Stimulated activated naive CD8-positive, alpha-beta T cell treated with anti-CD3 and anti-CD28 coated beads, Interleukin-15, amount 100 ng/mL, for 72 hours (primary cell): ENCODE measurements at places on chromosomes 3 and 15.

DNA sequence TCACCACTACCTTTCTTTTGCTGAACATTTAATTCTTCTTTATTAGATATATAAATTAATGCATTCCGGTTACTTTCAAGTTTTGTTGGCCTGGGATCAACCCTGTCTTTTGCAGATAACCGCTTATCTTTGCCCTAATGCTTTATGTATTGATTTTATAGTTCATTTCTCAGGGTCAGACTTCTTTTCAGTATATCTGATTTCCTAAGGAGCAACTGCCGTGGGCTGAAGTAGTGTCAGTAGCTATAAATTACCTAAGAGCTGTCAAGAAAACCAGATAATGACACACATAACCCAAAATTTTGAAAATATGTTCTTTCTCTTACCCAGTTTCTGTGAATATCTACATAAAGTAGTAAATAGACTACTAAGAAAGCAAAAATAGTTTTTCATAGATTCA, 38.0 kb downstream of the COL6A5 start:
- no peak for DNase-seq

- DNase-seq, result no peak
These were observed 210.7 kb upstream of the KCNH8 start for GRCh38 chr3:18937574-18937973.

GRCh38 chr15:67579164-67579563, 36.7 kb downstream of the MAP2K5 start:
- no peak for DNase-seq

- no peak for DNase-seq
These were observed 75.9 kb downstream of the RFTN1 start for GRCh38 chr3:16437640-16438039.

- DNase-seq, result no peak
These were observed 196.7 kb upstream of the TBC1D5 start for GRCh38 chr3:17939157-17939556.
